HT1080 (cell line): ENCODE measurements at places on chromosomes 7 and 10.

DNA sequence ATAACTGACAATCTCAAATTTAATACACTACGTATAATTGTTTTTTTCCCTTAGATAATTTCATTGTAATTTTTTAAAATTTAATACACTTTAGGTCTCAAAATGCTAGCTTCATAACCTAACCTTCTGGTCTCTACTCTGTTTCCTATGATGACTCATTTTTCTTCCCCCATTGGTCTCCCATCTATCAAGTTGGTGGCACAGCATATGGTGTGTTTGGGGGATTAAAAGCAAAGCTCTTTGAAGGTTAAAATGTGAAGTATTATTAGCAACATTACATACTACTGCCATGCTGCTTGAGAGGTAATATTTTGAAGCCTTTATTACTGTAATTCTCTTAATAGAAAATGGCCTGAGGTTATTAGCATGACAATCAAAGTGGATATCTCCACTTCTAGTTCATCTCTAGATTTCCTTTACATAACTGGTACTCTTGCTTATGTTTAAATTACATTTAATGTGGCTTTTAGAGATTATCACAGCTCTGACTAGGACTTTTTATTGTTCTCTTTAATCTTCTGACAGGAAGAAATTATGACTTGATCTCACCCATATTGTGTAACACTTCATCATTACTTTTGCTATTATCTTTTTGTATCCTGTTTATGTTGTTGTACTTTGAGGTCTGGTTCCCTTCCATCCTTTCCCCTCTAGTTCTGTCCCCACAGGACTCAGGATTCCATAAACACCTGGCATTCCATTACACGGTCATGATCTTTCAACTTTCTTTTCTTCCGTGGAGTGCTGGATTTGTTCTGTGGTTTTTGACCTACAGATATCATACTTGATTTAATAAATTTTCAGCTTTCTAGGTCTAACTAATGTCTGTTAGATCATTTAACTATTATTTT is 185.1 kb downstream of the SEMA3D start:
- no peak for DNase-seq

DNA sequence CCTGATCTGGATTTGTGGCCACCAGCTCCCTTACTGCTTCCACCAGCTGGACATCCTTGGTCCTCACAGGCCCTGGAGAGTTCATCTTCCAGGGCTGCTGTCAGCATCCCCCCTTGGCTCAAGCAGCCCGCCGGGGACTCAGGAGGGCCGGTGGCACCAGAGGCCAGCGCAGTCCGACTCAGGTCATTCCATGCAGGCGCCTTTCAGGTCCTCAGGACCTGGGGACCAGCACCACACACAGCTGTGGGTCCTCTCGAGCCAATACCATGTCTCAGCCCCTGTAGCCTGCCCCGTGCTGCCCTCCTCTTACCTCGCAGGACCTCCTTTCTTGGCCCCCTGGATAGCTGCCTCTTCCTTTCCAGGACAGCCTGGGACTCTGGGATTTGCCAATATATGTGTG is 145.5 kb downstream of the BMS1 start:
- no peak for DNase-seq

- DNase-seq = peak; percentile 42
Observed at GRCh38 chr7:140506788-140507464, 27.6 kb upstream of the MKRN1 start.

DNA sequence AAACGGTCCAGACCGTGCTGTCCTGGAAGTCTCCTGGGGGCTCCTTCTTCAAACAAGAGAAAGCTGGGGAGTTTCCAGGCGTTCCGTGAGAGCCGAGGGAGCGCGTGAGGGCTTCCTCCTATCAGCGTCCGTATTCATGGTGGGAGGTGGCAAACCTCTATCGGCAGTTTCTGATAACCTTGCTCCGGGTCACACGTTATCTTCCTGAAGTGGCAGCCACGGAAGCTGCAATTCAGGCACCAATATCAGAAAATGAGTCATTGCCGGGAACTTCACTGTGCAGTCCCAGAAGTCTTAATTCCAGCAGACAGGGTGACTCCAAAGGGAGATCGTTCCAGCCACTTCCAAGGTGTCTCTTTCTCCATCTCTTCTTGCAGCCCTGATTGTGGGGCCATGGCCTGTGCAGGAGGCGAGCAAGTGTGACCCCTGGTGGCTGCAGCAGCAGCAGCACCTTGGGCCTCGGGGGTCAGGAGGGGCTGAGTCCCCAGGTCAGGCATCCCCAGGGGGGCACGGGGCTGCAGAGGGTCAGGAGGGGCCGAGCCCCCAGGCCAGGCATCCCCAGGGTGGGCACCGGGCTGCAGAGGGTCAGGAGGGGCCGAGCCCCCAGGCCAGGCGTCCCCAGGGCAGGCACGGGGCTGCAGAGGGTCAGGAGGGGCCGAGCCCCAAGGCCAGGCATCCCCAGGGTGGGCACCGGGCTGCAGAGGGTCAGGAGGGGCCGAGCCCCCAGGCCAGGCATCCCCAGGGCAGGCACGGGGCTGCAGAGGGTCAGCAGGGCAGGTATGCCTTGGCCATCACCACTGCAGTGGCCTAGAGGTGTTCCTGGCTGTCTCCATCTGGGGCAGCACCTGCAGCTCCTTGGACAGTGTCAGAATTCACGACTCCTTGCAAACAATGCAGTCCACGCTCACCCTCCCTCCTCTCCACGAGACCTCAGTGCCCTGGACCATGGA is 538.7 kb downstream of the DNAJB6 start:
- DNase-seq = no peak

GRCh38 chr7:92135052-92135889 is 994 bp upstream of the CYP51A1 start:
- peak; percentile 14 for DNase-seq

GRCh38 chr7:22677680-22678079 is 49.3 kb upstream of the IL6 start:
- DNase-seq = no peak

DNA sequence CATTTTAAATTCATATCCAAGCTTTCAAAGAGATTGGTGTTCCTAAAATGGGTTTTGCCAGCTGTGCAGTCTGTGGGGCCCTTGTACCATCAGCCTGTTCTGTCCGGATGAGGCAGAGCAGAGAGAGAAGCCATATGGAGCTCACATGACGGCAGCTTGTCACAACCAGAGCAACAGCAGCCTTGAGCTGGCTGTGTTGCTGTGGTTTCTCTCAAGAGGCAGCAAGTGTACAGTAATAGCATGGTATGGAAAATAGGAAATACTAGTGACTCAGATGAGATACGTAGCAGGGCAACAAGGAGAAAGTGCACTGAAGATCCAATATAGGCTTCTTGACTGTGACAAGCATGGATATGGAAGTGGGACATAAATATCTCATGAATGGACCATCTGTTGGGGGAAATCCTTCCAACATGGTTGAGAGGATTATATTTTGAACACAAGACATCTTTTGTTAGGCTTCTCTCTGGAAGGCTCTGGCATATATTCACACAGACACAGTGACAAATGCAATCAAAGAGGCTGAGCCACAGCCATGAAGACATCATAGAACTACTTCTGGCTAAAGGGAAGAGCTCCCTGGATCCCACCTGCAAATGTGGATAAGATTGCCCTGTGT is 251.0 kb upstream of the TAC1 start:
- DNase-seq = peak; percentile 1

- DNase-seq = no peak
Observed at GRCh38 chr7:107185716-107186115, 16.9 kb downstream of the HBP1 start.

DNA sequence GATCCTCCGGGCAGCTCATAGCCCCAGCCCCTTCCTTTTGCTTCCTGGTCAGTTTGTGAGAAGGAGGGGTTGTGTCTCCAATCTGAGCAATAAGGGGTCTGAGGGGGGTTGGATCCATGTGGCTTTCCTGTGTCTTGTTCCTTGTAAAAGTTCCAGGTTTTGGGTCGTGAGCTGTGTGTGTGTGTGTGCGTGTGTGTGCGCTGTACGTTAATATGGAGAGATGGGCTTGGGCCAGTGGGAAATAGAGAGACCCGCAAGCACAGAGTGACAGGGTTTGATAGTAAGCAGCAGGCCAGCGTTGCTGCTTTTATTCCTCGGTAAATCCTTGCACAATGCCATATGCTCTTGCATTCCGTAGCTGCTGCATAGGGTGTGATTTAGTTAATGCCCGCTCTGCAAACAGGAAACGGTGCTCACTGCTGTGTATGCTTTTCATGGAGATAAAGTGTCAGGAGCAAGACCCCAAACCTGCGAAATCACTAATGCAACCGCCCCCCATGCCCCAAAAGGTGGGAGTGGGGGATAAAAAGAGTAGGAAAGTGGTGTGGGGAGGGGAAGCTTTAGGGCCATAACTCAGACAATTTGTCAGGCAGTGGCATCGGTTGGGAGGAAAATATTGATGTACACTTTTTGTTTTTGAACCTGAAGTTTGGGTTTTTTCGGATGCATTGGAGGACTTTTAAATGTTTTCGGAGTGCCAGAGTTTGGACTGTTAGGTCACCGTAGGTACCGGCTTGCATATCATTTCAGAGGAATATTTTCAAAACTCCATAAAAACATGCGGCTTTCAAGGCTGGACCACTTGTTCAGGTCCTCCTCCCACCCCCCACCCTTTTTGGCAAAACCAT is 108.7 kb downstream of the TCF7L2 start:
- DNase-seq = no peak

- DNase-seq = no peak
Observed at GRCh38 chr7:34011696-34012095, 106.4 kb downstream of the BMPER start.

DNA sequence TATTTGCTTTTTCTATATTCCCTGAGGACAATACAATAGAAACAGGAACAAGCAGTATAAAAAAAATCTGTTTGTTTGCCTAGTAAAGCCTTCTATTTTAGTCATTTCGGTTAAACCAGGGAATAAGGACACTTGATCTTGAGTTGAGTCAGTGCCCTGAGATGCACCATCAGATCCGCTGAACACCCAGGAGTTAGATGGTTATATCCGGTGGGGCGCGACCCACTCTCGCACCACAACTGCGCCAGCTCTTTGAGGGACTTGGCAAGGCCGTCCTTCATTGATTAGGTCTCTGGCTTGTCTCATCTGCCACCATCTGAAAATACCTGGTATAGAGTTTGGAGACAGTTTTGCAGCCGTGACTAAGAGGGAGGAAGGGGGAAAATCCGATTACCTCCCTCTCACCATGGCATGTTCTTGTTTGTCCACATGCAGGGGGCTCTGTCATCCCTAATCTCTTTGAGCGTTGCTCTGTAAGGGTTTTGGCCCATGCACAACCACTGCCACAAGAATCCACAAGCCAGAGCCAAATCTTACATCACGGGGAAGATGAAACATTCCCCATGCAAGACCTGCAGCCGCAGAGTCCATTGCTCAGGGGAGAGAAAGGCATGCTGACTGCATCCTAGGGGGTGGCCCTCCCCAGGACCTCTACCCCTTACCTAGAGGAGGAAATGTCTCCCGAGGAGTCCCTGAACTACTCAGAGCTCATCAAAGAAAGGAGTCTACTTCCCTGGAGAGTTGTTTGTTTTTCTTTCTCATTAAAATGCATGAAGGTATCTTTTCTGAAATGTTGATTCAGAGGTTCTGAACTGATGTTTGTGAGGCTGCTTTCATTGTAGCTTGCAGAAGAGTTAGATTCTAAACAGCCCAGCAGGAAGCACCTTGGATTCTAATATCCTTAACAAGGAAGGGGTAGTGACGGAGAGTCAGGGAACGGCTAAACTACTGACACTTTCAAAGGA is 101.6 kb upstream of the FAM171A1 start:
- DNase-seq = no peak

DNA sequence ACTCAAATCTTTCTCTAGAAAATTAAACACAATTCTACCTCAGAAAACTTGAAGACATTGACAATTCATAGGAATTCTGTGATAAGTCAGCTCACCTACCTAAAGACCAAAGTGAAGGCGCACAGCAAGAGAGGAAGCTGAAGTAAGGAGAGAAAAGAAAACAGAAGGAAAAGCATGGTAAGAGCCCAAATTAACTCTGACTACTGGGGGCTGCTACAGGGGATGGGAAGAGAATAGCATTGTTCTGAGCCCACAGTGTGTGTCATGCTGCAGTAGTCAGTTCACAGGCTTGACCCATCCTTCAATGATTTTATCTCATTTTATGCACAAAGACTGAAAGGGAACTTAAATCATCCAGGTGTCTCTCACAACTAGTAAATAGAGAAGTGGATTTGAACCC is 111.3 kb downstream of the PTEN start:
- DNase-seq = no peak

DNA sequence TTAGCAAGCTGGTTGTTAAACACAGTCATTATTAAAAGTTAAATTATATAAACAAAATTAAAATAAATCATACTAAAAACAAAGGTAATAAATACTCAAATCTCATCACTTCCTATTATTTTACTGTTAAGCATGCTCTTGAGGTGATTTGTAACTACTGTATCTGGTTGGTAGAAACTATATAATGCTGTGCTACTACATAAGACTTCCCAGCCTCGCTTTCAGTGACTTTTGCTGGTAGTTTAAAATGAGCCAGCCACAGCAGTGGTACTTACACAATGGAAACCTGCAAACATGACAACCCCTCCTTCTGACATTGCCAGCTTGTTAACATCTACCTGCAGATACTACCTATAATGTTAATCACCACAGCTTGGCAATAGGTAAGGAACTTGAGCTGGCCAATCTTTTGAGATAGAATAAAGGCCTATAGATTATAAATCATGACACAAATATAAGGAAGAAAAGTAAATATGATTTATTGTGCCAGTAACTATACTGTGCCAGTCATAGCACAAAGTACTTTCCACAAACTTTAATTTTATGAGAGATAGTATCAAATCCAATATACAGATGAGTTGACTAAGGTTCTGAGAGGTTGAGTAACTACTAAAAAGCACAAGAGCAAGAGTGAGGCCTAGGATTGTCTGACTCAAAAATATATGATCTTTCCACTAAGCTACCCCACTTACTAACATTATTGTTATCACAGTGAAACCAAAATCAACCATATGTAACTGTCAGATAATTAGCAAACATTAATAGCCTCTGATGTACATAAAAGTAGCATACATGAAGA is 181.1 kb upstream of the ASAH2 start:
- no peak for DNase-seq

- DNase-seq = no peak
Observed at GRCh38 chr7:35522697-35523096, 172.2 kb downstream of the HERPUD2 start.

GRCh38 chr10:18312374-18313139 is 172.3 kb downstream of the CACNB2 start:
- peak; percentile 48 for DNase-seq

DNA sequence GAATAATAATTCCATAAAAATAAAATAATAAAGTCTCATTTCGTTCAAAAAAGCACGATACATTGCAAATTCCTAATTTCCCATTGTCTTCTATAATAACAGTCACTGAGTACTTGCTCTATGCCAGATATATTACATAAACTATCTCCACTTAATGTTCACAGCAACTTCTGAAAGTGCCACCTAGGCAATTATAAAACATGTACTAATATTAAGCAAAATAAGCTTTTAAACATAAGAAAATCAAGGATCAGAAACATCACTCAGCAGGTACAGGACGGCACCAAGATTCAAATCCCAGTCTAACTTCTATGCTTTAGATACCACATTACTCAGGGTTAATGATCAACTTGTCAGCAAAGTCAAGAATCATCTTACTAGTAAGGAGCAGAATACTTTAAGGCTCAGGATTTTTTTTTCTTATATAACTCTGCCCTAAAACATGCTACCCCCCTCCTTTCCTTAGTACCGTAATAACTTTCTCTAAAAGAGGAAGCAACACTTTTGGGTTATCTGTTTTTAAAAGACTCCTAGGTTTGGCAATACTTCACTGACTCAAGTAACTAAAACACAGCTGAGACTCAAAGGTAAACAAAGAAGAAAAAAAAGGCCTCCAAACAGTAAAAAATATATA is 51.3 kb downstream of the USP6NL start:
- no peak for DNase-seq
